ENCODE measurements at places on chromosomes 16 and 17. TPM values are rescaled to one million over a fixed set of nuclear protein-coding genes. Genes with fewer than 3 reads are reported as not detected.

The COQ9 gene
- total RNA-seq = 54.2 TPM

The EPX gene
- not detected for total RNA-seq

The KRTAP17-1 gene
- total RNA-seq = not detected

The ZNF423 gene
- 0.07 TPM for total RNA-seq

The KRT33B gene
- not detected for total RNA-seq

The UNC13D gene
- total RNA-seq = 7.1 TPM

The KRTAP9-4 gene
- total RNA-seq = not detected

The SOST gene
- not detected for total RNA-seq

The KRTAP4-1 gene
- total RNA-seq = not detected

The CD300LD gene
- total RNA-seq = not detected

The PABPN1L gene
- total RNA-seq = not detected

The KCNJ16 gene
- 0.26 TPM for total RNA-seq

The CTF1 gene
- total RNA-seq = not detected

The CCL13 gene
- not detected for total RNA-seq

The SUZ12 gene
- total RNA-seq = 23.7 TPM

The BIRC5 gene
- 103 TPM for total RNA-seq

The HAPSTR1 gene
- 23.5 TPM for total RNA-seq

The TP53TG3B gene
- 0.66 TPM for total RNA-seq

The ABI3 gene
- not detected for total RNA-seq

The PER1 gene
- total RNA-seq = 26.4 TPM

The CREBBP gene
- total RNA-seq = 21.8 TPM

The RHBDF1 gene
- total RNA-seq = 30.9 TPM

The TRIM47 gene
- 164 TPM for total RNA-seq

The RANGRF gene
- 36.3 TPM for total RNA-seq

The HOXB8 gene
- 9.2 TPM for total RNA-seq

The SPATA32 gene
- 0.11 TPM for total RNA-seq

The VMP1 gene
- total RNA-seq = 257 TPM

The ASB16 gene
- not detected for total RNA-seq

The SLC12A3 gene
- not detected for total RNA-seq

The STUB1 gene
- 106 TPM for total RNA-seq

The SLX1A gene
- 26.5 TPM for total RNA-seq

The JPT1 gene
- 675 TPM for total RNA-seq

The HES7 gene
- total RNA-seq = 4.7 TPM

The SCO1 gene
- 59.2 TPM for total RNA-seq

The LHX1 gene
- 1.6 TPM for total RNA-seq

Data from A549 treated with ZK216348 at 1 μM for 4 hours (cell line).